ENCODE measurements at places on chromosomes 4 and X. TPM values are rescaled to one million over a fixed set of nuclear protein-coding genes. Genes with fewer than 3 reads are reported as not detected.

Gene ZNF718
- 19.0 TPM for total RNA-seq

Gene PGAM4
- not detected for total RNA-seq

Gene CLCN5
- total RNA-seq, result 8.8 TPM

Gene SHISA3
- 0.37 TPM for total RNA-seq

Gene KCNE5
- not detected for total RNA-seq

Gene ZCCHC12
- 37.9 TPM for total RNA-seq

GRCh38 chr4:30801876-30802275 is 81.7 kb downstream of the PCDH7 start:
- no peak overlapping the region for H3K4me3 ChIP-seq
- H3K27ac ChIP-seq, result no peak overlapping the region
- H3K36me3 ChIP-seq, result no peaks in the 10 kb centered on the region

GRCh38 chr4:144421839-144422565 is 224.0 kb upstream of the HHIP start:
- H3K27ac ChIP-seq, result no peak overlapping the region
- H3K27me3 ChIP-seq, result no peaks in the 10 kb centered on the region
- no peak for DNase-seq
- no peaks in the 10 kb centered on the region for H3K4me1 ChIP-seq

DNA sequence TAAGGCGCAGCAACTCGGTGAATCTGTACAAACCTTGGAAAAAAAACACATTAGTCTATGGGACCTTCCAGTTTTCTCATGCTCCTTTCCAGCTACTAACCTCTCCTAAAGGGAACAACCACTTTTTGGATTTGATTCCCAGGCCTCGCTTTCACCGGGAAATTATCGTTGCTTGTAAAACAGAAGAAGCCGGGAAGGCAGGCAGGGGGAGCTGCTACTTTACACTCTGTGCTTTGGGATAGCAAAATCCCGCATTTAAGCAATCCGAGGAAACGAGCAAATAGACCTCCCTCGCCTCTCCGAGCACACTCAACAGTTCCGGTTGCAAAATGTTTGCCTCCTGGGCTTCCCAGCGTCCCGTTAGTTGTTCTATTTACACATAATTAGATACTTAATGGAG is 1.2 kb downstream of the CD38 start:
- no peaks in the 10 kb centered on the region for H3K36me3 ChIP-seq
- H3K4me1 ChIP-seq, result no peaks in the 10 kb centered on the region
- DNase-seq, result peak; percentile 31
- no peak overlapping the region for H3K27ac ChIP-seq
- H3K27me3 ChIP-seq, result no peaks in the 10 kb centered on the region
- H3K4me3 ChIP-seq, result peak overlapping the region; percentile 36

DNA sequence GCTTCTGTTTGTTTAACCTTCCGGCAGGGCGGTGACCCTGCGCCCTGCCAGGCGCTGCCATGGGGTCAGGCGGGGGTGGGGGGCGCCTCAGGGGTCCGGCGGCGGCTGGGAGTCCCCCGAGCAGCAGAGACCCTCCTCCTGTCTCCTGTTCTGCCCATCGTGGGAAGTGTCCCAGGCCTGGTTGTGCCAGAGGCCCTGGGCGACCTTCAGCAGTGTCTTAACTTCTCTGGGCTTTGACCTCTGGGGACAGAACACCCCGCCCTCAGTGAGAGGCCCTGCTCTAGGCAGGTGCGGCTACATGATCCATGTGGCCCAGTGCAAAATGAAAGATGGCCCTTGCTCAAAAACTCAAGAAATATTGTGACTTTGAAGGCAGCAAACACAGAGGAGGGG is 22.8 kb upstream of the HMX1 start:
- H3K27me3 ChIP-seq, result peaks cover 18% of the 10 kb centered on the region
- H3K4me3 ChIP-seq, result no peak overlapping the region
- H3K36me3 ChIP-seq, result no peaks in the 10 kb centered on the region
- no peak overlapping the region for H3K27ac ChIP-seq
- DNase-seq, result no peak

- no peak overlapping the region for H3K27ac ChIP-seq
- H3K27me3 ChIP-seq, result no peaks in the 10 kb centered on the region
- no peaks in the 10 kb centered on the region for H3K36me3 ChIP-seq
- no peak for DNase-seq
- H3K4me3 ChIP-seq, result no peak overlapping the region
- no peaks in the 10 kb centered on the region for H3K4me1 ChIP-seq
Observed at GRCh38 chrX:104122829-104123228, 10.5 kb downstream of the ZCCHC18 start.

GRCh38 chrX:38126179-38126578 is 94.5 kb downstream of the SRPX start:
- H3K27me3 ChIP-seq, result no peaks in the 10 kb centered on the region

GRCh38 chr4:165588534-165589315 is 209.9 kb downstream of the CPE start:
- no peaks in the 10 kb centered on the region for H3K36me3 ChIP-seq
- H3K27me3 ChIP-seq, result no peaks in the 10 kb centered on the region
- H3K4me1 ChIP-seq, result no peaks in the 10 kb centered on the region
- H3K27ac ChIP-seq, result no peak overlapping the region

DNA sequence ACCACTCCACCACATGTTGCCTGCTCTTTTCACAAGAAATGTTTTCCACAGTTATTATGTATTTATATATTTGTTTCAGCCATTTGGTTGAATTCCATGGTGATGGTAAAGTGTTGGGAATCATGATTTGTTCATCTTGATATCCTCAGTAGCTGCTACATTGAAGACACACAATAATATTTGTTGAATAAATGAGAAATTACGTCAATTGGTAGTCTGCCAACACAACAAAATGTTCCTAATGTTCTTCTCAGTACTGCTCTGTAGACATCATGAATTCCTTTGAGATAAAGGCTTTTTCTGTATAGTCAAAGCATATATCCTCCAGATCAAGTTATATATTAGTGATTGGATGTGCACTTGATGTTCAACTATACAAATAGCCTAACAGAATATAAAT is 29.5 kb downstream of the CXXC4 start:
- no peaks in the 10 kb centered on the region for H3K36me3 ChIP-seq
- H3K27ac ChIP-seq, result no peak overlapping the region
- H3K4me1 ChIP-seq, result no peaks in the 10 kb centered on the region
- DNase-seq, result no peak
- H3K27me3 ChIP-seq, result no peaks in the 10 kb centered on the region

- no peaks in the 10 kb centered on the region for H3K27me3 ChIP-seq
- H3K27ac ChIP-seq, result no peak overlapping the region
- no peaks in the 10 kb centered on the region for H3K4me1 ChIP-seq
Observed at GRCh38 chr4:149932188-149932587, 116.5 kb upstream of the IQCM start.

DNA sequence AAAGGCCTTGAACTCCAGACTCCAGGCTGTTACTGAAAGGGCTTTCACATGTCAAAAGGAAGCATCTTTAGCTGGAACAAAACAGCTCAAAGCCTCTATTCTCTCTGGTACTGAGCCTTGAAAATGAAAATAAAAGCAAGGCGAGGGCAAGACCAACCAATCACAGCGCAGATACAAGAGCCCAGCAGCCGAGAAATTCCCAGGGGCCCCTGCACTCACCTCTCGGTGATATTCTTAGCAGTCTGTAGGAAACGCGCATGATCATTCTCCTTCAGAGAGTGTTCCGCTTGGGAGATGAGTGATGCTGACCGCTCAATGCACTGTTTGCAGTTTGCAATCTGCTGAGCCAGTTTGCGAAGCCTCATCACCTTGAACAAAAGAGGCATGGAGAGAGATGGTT is 138.1 kb downstream of the MID1 start:
- no peaks in the 10 kb centered on the region for H3K27me3 ChIP-seq
- DNase-seq, result no peak
- no peak overlapping the region for H3K4me3 ChIP-seq
- H3K27ac ChIP-seq, result no peak overlapping the region
- H3K36me3 ChIP-seq, result no peaks in the 10 kb centered on the region
- no peaks in the 10 kb centered on the region for H3K4me1 ChIP-seq

DNA sequence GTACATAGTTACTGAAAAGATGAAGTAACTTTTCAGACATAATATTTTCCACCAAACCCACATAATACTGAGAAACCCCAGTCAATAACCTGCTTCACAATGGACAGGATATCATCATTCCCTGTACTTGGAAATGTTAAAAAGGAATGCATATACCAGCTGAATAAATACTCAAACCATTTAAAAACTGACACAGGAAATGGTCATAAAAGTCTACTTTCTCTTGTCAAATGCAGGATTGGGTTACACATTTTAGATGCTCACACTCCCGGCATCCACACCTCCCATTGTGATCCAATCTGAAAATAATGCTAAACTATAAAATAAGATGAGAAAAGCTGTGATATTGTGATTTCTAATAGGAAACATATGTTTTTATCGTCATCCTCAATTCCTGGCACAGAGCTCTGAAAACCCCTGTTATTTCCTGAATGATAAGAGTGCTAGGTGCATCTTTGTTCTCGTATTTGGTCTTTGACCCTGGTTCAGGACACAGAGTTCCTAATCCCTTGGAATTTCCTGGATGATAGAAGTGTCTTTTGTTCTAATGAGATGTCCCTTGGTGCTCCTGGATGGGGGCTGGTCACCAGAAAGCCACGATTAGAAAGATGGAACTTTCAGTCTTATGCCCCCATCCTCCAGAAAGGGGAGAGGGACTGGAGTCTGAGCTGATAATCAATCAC is 821.3 kb downstream of the TRIML1 start:
- DNase-seq, result no peak
- H3K4me1 ChIP-seq, result no peaks in the 10 kb centered on the region
- no peaks in the 10 kb centered on the region for H3K27me3 ChIP-seq
- no peaks in the 10 kb centered on the region for H3K36me3 ChIP-seq
- no peak overlapping the region for H3K27ac ChIP-seq

- no peak overlapping the region for H3K4me3 ChIP-seq
- H3K27ac ChIP-seq, result no peak overlapping the region
- H3K36me3 ChIP-seq, result no peaks in the 10 kb centered on the region
- no peaks in the 10 kb centered on the region for H3K27me3 ChIP-seq
Observed at GRCh38 chrX:40015693-40016092, 82.1 kb downstream of the BCOR start.

DNA sequence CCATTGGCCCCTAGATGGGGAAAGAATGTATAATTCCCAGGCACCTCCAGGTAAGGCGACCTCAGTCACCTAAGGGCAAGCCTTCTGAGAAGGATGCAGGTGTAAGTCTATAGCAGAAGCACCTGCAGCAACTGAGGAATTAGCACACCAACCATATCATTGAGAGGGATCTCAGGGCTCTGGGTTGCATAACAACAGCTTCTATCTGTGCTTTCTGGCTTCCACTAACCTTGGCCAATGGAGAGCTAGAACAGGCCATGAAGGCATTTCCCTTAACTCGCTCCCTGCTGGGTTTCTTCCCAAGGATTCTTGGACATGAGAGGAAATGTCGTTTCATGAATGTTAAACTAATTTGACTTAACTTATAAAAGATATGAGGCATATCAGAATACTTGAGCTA is 177.8 kb upstream of the GK2 start:
- H3K4me1 ChIP-seq, result no peaks in the 10 kb centered on the region
- no peaks in the 10 kb centered on the region for H3K36me3 ChIP-seq
- no peak overlapping the region for H3K4me3 ChIP-seq
- DNase-seq, result no peak
- no peak overlapping the region for H3K27ac ChIP-seq

- H3K36me3 ChIP-seq, result no peaks in the 10 kb centered on the region
- no peak for DNase-seq
- H3K27me3 ChIP-seq, result no peaks in the 10 kb centered on the region
- no peaks in the 10 kb centered on the region for H3K4me1 ChIP-seq
Observed at GRCh38 chrX:21207080-21207479, 167.1 kb upstream of the CNKSR2 start.

DNA sequence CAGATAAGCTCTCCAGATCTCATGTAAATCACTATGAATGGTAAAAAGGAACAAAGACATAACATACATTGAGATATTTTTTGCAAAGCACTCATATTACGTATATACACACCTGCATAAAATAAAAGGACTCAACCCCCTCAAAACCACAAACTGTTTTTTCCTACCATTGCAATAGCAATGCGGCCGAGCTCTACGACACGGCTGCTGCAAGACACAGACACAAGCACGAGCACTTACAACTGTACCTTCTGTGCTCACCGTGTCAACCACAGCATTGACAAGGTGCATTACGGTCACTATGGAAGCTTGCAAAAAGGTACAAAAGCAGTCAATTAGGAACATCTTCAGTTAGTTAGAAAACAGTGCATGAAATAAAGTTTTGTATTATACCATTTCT is 37.1 kb upstream of the MTNR1A start:
- H3K27ac ChIP-seq, result no peak overlapping the region
- no peaks in the 10 kb centered on the region for H3K36me3 ChIP-seq
- DNase-seq, result no peak
- no peak overlapping the region for H3K4me3 ChIP-seq
- H3K27me3 ChIP-seq, result no peaks in the 10 kb centered on the region
- H3K4me1 ChIP-seq, result no peaks in the 10 kb centered on the region
